SK-N-SH (cell line): ENCODE measurements at places on chromosomes 1 and 21.
A peak's percentile ranks its signal among the peaks of the same experiment; 100 is the strongest.

- no peaks in the 10 kb centered on the region for H3K27me3 ChIP-seq
- H3K4me3 ChIP-seq, result no peak overlapping the region
- no peak overlapping the region for H3K27ac ChIP-seq
- DNase-seq, result no peak
- no peaks in the 10 kb centered on the region for H3K4me1 ChIP-seq
Measured at GRCh38 chr1:82978461-82979324, 1020.2 kb downstream of the TTLL7 start.

- no peak overlapping the region for H3K27ac ChIP-seq
- no peak overlapping the region for H3K4me3 ChIP-seq
- H3K4me1 ChIP-seq, result peaks cover 19% of the 10 kb centered on the region; the same call in 1 of the 2 replicates
- peak; percentile 77 for DNase-seq
- no peaks in the 10 kb centered on the region for H3K27me3 ChIP-seq
Measured at GRCh38 chr1:6347641-6348487, 45.7 kb downstream of the ACOT7 start.

DNA sequence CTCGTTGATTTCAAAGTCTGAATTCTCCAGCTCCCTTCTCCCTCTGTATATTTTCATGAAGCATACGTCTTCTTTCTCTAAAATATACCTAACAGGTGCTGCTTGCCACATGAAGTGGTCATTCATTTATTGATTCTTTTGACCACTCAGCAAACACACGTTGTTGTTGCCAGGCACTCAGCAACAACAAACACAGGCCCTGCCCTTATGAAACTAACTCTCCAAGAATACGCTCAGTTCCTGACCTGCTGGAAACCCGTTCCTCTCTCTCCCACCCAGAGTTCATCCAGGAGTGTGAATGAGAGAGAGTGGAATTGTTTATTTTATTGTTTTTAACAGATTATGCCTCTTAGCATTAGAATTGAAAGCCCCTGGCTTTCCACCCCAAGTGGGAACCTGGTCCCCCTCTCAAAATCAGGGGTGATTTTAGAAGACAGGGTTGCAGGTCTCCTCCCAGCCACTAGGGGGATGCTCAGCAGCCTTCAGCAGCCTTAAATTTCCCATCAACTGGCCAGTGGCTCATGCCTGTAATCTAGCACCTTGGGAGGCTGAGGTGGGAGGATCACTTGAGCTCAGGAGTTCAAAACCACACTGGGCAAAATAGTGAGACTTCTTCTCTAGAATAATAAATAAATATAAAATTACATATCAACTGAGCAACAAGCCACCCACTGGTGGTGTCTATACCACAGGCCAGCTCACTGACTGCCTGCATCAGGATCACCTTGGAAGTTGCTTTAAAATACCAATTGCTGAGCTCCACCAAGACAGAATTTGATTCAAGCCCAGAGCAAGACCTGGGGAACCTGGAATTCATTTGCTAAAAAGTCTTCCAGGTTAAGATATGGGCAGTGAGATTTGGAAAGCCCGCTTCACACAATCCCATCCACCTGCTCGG, 181.0 kb upstream of the KLHDC7A start:
- H3K4me1 ChIP-seq, result no peaks in the 10 kb centered on the region
- H3K27me3 ChIP-seq, result no peaks in the 10 kb centered on the region
- no peak overlapping the region; the same call in 1 of the 2 replicates for H3K4me3 ChIP-seq
- peak; percentile 73 for DNase-seq
- no peak overlapping the region for H3K27ac ChIP-seq

GRCh38 chr1:13950637-13951036, 250.6 kb downstream of the PRDM2 start:
- no peak overlapping the region for H3K27ac ChIP-seq
- peak; percentile 31 for DNase-seq
- no peaks in the 10 kb centered on the region; the same call in 1 of the 2 replicates for H3K27me3 ChIP-seq
- no peaks in the 10 kb centered on the region for H3K4me1 ChIP-seq

DNA sequence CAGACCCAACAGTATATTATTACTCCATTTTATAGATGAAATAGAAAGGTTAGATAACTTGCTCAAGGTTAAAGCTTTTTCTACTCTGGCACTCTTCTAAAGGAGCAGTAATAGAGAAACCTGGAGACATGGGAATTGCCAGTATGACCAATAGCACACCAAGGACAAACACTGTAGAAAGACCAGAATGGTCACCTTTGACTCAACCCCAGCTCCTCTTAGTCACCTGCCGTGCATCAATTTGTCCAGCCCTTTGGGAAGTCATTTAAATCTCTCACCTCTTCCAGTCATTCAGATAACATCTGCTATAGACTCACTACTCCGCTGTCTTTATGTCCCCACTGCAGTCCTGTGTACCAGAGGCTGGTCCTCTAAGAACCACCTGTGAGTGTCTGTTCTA, 23.9 kb upstream of the SLC44A3 start:
- no peak for DNase-seq
- H3K4me3 ChIP-seq, result no peak overlapping the region
- H3K36me3 ChIP-seq, result no peaks in the 10 kb centered on the region
- H3K27me3 ChIP-seq, result no peaks in the 10 kb centered on the region
- H3K4me1 ChIP-seq, result peaks cover 4% of the 10 kb centered on the region; the same call in 1 of the 2 replicates

DNA sequence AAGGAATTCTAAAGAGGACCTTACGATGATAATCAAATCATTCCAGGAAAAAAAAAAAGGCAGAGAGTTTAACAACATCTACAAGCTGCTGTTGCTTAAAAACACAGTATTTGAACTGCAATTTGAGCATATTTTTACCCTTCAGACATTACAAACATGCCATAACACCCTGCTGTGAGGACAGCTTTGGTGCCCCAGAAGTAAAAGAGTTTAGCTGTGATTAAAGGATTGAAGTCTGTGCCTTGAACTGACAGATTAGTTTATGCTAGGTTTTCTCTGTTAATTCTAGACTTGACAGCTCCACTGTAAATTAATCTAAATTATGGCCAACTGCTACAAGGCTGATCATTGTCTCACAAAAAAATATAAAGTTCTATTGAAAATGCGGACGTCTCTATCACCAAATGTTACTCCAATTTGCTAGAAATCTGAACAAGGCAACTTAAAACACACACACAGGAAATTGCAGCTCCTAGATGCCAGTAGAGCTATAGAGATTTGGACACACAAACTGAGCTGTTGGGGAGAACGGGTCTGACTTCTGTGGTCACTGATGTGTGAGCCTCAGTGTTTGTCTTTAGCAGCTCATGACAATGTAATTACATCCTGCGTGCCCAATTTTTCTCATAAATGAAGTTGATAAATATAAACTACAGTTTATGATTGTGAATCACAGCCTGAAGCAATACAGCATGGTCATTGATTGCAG, 217.9 kb downstream of the NTNG1 start:
- H3K27ac ChIP-seq, result no peak overlapping the region
- no peak overlapping the region for H3K4me3 ChIP-seq
- DNase-seq, result no peak
- no peaks in the 10 kb centered on the region for H3K36me3 ChIP-seq

GRCh38 chr1:15571266-15571665, 13.6 kb downstream of the AGMAT start:
- no peak overlapping the region for H3K4me3 ChIP-seq
- H3K4me1 ChIP-seq, result no peaks in the 10 kb centered on the region
- no peak for DNase-seq
- H3K36me3 ChIP-seq, result peaks cover 38% of the 10 kb centered on the region

DNA sequence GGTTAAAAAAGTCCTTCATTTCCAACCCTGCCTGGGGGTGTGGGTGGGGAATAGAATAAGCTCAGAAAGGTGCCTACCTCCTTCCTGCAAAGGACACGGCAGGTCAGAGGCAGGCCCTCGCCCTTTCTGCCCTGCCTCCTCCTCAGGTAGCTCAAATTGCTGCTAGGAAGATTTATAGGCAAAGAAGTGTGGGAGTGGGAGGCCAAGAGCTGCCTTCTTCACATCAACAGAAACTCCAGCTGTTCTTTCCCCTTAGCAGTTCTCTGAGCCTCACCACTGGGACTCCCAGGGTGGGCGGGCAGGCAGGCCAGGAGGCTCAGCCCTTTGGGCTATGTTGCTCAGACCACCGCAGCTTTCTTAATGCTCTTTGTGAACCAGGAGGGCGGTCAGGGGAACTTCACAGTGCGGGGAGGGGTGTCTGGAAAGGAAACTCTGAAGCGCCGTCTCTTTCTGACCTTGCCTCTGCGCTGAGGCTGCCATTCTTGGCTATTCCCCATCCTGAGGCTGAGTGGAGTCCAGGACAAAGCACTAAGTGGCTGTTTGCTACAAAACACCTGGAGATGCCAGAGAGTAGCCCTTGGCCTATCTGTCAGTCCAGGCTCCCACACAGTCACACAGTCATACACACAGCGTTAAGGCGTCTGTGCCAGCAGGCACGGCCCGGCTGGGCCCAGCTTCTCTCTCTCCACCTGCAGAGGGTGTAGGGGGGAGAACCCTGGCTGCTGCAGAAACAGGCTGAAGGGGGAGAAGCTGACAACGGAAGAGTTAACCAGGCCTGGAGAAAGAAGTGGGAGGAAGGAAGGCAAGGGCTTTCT, 3.0 kb upstream of the A3GALT2 start:
- H3K4me1 ChIP-seq, result peaks cover 2% of the 10 kb centered on the region; the same call in 1 of the 2 replicates
- H3K27ac ChIP-seq, result no peak overlapping the region
- H3K27me3 ChIP-seq, result no peaks in the 10 kb centered on the region

DNA sequence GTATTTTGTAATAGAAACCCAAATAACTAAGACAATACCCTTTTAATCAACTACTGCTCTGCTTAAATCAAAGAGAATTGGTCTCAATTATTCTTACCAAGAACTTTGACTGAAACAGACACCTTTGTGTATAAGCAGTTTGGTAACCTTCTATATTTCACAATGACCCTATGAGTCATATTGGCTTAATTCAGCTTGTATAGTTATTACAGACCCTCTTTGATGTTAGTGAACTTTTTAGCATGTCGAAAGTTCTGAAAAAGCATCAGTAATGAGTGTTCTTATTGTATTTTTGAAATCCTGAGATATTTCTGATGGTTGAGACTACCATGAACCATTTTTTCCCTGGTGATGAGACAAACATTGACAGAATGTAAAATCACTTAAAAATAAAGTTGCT, 43.3 kb upstream of the RABGAP1L start:
- H3K4me1 ChIP-seq, result no peaks in the 10 kb centered on the region
- DNase-seq, result no peak
- no peaks in the 10 kb centered on the region; the same call in 1 of the 2 replicates for H3K27me3 ChIP-seq
- H3K27ac ChIP-seq, result no peak overlapping the region

DNA sequence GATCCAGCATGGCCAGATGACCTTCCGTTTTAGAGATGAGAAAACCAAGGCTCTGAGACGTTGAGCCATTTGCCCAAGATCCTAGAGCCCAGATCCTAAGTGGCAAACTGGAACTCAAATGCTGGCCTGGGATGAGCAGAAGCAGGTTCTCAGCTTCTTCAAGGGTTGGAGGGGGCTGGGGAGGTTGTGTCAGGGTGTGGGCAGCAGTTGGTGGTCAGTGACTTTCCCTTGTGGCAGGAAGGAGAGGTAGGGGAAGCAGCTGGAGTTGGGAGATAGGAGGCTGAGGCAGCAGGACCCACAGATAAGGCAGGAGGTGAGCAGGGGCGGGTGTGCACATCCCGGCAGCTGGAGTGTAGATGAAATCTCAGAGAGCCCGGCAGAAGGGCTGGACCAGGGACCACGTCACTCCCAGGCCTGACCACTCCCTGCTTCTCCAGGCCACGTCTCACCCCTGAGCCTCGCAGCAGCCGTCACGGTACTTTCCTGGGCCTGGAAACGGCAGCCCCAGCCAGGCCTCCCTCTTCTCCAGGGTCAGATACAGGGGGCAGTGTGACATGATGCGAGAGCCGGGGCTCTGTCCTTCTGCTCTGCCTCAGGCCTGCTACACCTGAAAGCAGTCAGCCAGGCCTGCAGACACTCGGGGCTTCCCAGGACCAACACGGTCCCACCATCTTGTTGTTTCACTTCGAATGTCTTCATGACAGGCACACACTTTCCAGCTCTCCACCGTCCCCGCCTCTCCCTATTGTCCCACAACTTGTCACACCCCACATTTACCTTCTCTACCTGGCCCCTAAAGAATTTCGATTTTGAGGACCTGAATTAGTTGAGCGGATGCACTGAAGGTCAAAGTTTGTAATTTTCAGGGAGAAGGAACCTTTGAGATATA, 11.5 kb upstream of the LAPTM5 start:
- H3K27me3 ChIP-seq, result no peaks in the 10 kb centered on the region
- H3K27ac ChIP-seq, result no peak overlapping the region
- no peak overlapping the region for H3K4me3 ChIP-seq

DNA sequence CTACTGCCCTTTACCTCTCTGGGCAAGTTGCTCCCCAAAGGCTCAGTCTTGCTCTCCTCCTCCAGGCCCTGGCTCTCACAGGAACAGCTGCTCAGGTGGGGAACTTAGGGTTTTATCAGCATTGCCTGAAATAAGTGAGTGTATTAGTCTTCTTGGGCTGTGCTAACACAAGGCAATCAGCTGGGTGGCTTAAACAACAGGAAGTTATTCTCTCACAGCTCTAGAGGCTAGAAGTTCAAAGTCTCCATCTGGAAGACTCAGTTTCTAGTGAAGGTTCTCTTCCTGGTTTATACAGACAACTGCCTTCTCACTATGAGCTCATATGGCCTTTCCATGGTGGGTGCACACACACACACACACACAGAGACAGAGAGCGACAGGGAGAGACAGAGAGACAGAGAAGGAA, 2.8 kb upstream of the CD1C start:
- no peaks in the 10 kb centered on the region for H3K36me3 ChIP-seq
- H3K4me3 ChIP-seq, result no peak overlapping the region
- no peak for DNase-seq
- no peaks in the 10 kb centered on the region for H3K27me3 ChIP-seq

DNA sequence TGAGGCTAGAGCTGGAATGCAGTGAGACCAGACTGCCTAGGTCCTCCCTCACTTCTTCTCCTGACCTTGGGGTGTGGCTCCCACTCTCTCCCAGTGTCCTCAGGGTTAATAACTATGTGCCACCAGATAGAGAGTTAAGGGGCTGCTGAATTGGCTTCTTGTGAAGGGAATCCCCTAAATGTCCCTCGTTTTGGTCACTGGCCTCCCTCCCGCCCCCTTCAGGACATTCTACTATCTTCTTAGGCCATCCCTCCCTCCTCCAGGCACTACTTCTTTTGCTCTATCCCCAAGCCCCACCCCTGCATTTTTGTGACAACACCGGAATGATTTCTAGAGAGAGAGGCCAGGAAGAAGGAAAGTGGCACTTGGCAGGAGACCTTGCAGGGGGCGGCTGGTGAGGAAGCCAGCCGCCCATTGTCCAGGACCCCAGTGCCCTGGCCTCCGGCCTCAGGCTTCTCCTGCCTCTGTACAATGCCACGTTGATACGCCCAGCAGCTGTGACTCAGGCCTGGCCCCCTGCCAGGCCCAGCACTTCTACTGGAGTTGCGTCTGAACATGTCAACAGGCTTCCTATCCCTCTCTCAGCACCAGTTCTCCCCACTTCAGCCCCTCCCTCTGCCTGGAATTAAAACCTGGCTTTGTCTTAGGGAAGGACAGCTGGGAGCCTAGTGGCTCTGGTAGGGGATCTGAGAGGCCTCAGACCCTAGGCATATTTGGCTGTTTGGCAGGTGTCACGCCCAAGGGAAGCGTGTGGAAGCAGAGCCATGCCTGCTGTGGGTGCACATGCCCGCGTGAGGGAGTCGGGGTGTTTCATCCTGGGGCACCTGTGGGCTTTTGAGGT, 9.1 kb downstream of the LMNA start:
- peak overlapping the region; percentile 2; the same call in 1 of the 2 replicates for H3K4me3 ChIP-seq
- H3K36me3 ChIP-seq, result no peaks in the 10 kb centered on the region; the same call in 1 of the 2 replicates
- peak; percentile 79 for DNase-seq
- peak overlapping the region; percentile 100 for H3K27ac ChIP-seq
- H3K4me1 ChIP-seq, result peaks cover 79% of the 10 kb centered on the region
- no peaks in the 10 kb centered on the region for H3K27me3 ChIP-seq

GRCh38 chr1:220491891-220492290, 36.0 kb upstream of the MARK1 start:
- H3K4me3 ChIP-seq, result no peak overlapping the region
- H3K27me3 ChIP-seq, result no peaks in the 10 kb centered on the region
- H3K27ac ChIP-seq, result no peak overlapping the region
- H3K36me3 ChIP-seq, result no peaks in the 10 kb centered on the region
- 0 out of 2 replicates have a peak, but pooled peaks cover 3% of the 10 kb centered on the region for H3K4me1 ChIP-seq
